ENCODE measurements at places on chromosomes 1 and 21. TPM values are rescaled to one million over a fixed set of nuclear protein-coding genes. Genes with fewer than 3 reads are reported as not detected.

Gene SPRR5
- total RNA-seq, result not detected

DNA sequence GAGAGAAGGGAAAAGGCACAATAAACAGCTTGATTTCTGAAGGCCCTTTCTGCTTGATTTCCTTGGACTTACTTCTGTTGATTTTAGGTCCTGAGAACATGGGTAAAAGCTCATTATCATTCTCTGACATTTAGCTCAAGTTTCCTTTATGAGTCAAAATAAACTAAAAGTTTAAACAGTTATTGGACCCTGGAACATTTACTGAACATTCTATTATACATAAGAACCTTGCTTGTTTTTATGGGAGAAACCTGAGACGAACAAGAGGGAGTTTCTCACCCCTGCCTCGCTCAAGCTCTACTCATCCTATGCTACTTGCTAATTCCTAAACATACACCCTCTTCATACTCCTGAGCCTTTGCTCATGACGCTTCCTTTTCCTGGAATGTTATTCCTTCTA is 538.3 kb upstream of the PKN2 start:
- no peak overlapping the region for H3K27ac ChIP-seq
- no peaks in the 10 kb centered on the region for H3K27me3 ChIP-seq
- no peak for DNase-seq

DNA sequence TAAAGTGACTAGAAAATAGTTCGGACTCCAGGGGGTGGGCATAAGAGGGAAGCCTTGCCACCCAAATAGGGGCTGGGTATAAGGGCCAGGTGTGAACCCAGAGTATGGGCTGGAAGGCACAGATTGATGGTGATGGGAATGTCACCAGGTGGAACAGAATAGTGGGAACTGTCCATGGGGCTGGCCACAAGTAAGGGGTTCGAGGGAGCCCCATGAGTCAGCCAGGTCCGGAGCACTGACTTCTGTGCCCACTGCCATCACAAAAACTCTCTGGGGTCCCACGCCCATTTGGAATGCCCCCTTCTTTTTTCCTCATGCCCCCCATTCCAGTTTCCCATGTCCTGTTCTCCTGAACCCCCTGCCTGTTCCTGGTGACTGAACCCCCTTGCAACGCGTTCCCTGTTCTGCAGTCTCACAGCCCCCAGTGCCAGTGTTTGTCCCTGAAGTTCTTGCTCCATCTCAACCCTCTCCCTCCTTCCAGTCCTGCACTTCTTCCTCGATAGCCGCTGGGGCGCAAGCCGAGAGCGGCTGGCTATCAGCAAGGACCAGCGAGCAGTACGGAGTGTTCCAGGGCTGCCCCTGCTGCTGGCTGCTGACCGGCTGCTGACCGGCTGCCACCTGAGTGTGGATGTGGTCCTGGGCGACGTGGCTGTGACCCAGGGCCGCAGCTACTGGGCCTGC is 7.9 kb downstream of the TRIM46 start:
- H3K27me3 ChIP-seq, result no peaks in the 10 kb centered on the region
- no peaks in the 10 kb centered on the region for H3K4me1 ChIP-seq
- DNase-seq, result no peak
- no peaks in the 10 kb centered on the region for H3K36me3 ChIP-seq

DNA sequence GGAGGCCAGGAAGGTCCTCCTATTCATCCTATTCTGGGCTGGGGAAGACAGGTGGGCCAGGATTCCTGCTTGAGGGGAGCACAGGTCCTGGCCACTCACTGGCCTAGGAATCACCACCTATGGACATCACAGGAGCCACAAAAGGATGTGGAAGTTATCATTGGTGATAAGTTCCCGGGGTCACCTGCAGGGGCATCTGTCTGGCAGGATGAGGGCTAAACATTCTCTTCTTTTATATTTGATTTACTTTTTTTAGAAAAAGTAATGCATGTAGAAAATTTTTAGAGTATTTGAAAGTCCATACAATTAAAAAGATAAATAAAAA is 33.2 kb upstream of the KIAA0040 start:
- peaks cover 8% of the 10 kb centered on the region for H3K4me1 ChIP-seq
- H3K36me3 ChIP-seq, result no peaks in the 10 kb centered on the region
- H3K27me3 ChIP-seq, result no peaks in the 10 kb centered on the region
- no peak overlapping the region for H3K27ac ChIP-seq

DNA sequence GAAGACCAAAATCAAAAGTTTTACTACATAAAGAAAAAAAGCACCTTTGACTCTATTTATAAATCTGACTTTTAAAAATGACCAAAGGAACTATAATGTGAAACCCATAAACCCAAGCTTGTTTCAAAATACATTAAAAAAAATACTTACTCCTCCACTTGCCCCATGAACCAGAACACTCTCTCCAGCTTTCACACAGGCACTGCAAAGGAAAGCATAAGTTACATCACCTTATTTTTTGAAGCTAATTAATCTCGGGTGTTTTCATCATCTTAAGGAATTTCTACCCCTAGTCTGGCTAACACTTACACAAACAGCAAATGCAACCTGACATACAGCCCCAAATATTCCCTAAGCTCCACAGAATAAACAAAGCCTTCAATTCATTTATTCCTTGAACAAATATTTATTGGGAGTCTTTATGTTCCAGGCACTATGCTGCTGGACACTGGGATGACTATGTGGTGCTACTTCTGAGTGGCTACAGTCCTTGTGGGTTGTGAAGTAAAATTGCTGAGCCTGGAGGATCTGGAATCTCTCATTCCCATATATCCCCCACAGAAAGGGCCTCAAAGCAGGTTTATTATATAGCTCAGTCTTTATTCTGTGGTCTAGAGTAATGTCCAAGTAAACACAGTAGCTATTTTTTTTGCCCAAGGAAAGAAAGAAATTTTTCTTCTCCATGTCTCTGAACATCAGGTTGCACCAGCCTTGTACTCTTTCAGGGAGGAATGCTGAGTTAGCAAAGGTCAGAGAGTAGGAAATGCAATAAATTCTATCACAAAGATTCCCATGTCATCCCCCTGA is 18.2 kb downstream of the CRYZ start:
- DNase-seq, result no peak
- peaks cover 14% of the 10 kb centered on the region for H3K36me3 ChIP-seq
- no peaks in the 10 kb centered on the region for H3K27me3 ChIP-seq
- no peak overlapping the region for H3K4me3 ChIP-seq
- H3K27ac ChIP-seq, result no peak overlapping the region

- DNase-seq, result no peak
- H3K4me1 ChIP-seq, result no peaks in the 10 kb centered on the region
Measured at GRCh38 chr1:222099746-222100145, 357.9 kb upstream of the DUSP10 start.

Measured in lung (tissue), 17 donors.